ENCODE measurements at places on chromosomes 2 and 18. TPM values are rescaled to one million over a fixed set of nuclear protein-coding genes. Genes with fewer than 3 reads are reported as not detected.

RAPGEF4 gene
- 1.2 TPM for total RNA-seq

DNA sequence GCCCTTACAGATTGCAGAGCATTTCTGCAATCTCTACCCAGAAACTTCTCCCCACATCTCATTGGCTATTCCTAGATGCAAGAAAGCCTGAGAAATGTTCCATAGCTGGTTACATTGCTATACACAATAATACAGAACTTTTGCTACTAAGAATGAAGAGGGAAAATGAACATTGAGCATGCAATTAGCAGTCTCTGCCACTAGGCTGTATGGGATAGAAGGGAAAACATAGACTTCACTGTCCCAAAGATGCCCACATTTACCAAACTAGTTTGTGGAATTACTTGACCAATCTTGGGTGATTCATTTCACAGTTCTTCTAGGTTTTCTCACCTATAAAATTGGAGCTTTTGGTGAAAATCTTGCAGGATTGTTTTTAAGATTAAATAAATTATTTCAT is 265.7 kb upstream of the NT5C1B start:
- H3K4me1 ChIP-seq, result no peaks in the 10 kb centered on the region
- H3K27ac ChIP-seq, result no peak overlapping the region

DNA sequence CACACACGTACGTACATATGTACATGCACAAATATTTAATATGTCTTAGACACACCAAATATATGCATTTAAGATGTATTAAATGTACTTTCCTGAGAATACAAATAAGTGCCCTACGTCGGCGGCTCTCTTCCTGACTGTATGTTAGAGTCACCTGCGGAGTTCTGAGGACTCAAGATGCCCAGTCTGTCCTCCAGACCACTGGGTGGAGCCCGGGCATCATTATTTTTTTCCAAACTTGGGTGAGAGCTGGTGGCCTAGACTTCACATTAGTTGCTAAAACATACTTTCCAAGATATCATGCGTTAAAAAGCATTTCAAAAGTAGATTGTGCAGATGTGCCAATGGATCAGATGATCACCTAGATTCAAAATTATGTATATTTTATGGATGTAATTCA is 2.9 kb downstream of the IL18R1 start:
- no peak overlapping the region for H3K4me3 ChIP-seq
- no peak overlapping the region for H3K27ac ChIP-seq
- no peaks in the 10 kb centered on the region for H3K36me3 ChIP-seq
- H3K27me3 ChIP-seq, result peaks cover 7% of the 10 kb centered on the region

DNA sequence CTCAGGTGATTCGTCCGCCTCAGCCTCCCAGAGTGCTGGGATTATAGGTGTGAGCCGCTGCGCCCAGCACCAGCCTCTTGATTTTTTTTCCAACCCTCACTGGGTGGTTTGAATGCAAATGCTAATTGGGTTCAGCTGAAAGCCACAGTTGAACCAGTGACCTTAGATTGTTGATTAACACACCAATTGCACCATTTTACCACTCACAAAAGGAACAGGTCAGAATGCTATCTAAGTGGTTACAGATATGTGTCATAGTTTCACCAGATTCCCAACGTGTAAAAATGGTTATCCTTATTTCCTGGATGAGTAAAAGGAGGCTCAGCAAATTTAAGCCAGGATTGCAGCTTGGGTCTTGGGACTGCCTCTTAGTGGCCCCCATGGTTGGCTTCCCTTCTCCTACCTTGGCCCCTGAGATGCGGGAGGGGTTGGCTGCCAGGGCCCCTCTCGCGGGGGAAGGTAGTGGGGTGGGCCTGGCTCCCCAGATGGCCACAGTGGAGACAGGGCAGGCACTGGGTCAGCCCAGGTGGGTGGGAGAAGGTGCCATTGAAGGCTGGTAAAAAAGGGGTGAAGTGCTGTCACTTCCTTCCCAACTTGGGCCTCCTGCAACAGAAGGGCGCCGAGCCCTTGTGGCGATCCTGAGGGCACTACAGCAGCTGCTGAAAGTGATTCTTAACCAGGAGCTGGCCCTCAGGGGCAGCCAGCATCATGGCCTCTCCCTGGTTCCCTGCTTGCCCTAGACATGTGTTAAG is 164.9 kb upstream of the HAAO start:
- H3K27ac ChIP-seq, result peak overlapping the region; percentile 97
- H3K4me1 ChIP-seq, result peaks cover 68% of the 10 kb centered on the region

- no peaks in the 10 kb centered on the region for H3K36me3 ChIP-seq
- no peaks in the 10 kb centered on the region for H3K27me3 ChIP-seq
- H3K4me3 ChIP-seq, result no peak overlapping the region
Observed at GRCh38 chr2:160381425-160381951, 112.1 kb downstream of the RBMS1 start.

GRCh38 chr2:163812926-163813520 is 77.2 kb upstream of the FIGN start:
- H3K27ac ChIP-seq, result no peak overlapping the region
- peaks cover 2% of the 10 kb centered on the region for H3K27me3 ChIP-seq
- H3K36me3 ChIP-seq, result no peaks in the 10 kb centered on the region
- H3K4me1 ChIP-seq, result no peaks in the 10 kb centered on the region
- no peak overlapping the region for H3K4me3 ChIP-seq

GRCh38 chr18:61850756-61851155 is 42.1 kb downstream of the RNF152 start:
- H3K36me3 ChIP-seq, result no peaks in the 10 kb centered on the region
- no peak overlapping the region for H3K27ac ChIP-seq
- no peaks in the 10 kb centered on the region for H3K4me1 ChIP-seq
- no peak overlapping the region for H3K4me3 ChIP-seq

DNA sequence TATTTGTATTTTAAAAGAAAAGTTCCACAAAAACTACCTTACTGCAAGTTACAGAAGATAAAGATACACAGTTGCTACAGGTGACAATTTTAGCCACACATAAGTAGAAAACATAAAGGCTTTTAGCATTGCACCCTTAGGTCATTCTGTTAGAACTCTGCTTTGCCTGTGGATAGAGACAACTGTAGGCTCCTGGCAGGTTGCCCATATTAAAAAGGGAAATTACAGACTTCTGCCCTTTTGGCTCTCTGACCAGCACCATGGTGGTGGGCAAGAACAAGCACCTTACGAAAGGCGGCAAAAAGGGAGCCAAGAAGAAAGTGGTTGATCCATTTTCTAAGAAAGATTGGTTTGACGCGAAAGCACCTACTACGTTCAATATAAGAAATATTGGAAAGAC is 223.3 kb downstream of the MC4R start:
- H3K27ac ChIP-seq, result no peak overlapping the region
- no peaks in the 10 kb centered on the region for H3K36me3 ChIP-seq
- H3K27me3 ChIP-seq, result no peaks in the 10 kb centered on the region
- peaks cover under 1% of the 10 kb centered on the region for H3K4me1 ChIP-seq

TSPYL6 gene
- total RNA-seq, result 0.04 TPM

- DNase-seq, result no peak
- no peak overlapping the region for H3K27ac ChIP-seq
- no peaks in the 10 kb centered on the region for H3K36me3 ChIP-seq
- H3K4me1 ChIP-seq, result no peaks in the 10 kb centered on the region
Observed at GRCh38 chr18:41593171-41593675, 361.8 kb upstream of the PIK3C3 start.

DNA sequence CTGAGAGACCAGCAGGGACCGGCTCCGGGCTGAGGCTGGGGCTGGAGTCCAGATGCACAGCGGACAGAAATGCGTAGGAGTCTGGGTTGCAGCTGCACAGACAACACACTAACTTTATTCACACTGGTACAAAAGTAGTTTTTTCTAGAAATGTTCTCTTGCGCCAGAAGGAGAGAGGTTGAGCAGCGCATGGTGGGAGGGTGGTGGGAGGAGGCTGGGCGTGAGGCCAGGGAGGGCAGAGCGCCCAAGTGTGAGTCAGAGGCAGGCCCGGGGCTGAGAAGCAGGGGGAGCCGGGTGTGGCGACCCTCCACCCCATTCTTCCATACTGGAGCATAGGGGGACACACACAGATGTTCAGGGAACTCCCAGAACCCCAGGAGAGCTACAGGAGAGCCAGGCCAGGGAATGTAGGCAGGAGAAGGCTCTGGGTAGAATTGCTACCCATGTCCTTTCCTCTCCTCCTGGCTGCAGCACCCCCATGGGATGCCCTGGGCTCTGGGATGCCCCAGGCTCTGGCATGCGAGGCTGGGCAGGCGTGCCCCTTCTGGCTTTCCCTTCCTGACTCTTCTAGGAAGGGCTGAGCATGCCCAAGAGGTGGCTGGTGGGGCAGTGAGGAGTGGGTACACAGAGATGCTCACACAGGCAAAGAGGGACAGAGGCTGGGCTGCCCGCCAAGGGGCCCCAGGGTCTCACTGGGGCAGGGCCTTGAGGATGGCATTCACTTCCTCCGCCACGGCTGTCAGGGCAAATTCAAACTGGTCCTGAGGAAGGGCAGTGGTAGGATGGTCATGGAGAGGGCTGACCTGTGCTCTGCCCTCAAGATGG is 10.6 kb downstream of the DNAJB2 start:
- H3K27me3 ChIP-seq, result no peaks in the 10 kb centered on the region
- no peak overlapping the region for H3K4me3 ChIP-seq
- H3K27ac ChIP-seq, result peak overlapping the region; percentile 90
- DNase-seq, result peak; percentile 96
- peaks cover 54% of the 10 kb centered on the region for H3K4me1 ChIP-seq
- peaks cover 18% of the 10 kb centered on the region for H3K36me3 ChIP-seq

- H3K27ac ChIP-seq, result no peak overlapping the region
- no peaks in the 10 kb centered on the region for H3K4me1 ChIP-seq
- H3K27me3 ChIP-seq, result no peaks in the 10 kb centered on the region
- no peak for DNase-seq
- H3K36me3 ChIP-seq, result no peaks in the 10 kb centered on the region
- no peak overlapping the region for H3K4me3 ChIP-seq
Observed at GRCh38 chr2:240722796-240723735, 31.4 kb downstream of the AQP12A start.

DNA sequence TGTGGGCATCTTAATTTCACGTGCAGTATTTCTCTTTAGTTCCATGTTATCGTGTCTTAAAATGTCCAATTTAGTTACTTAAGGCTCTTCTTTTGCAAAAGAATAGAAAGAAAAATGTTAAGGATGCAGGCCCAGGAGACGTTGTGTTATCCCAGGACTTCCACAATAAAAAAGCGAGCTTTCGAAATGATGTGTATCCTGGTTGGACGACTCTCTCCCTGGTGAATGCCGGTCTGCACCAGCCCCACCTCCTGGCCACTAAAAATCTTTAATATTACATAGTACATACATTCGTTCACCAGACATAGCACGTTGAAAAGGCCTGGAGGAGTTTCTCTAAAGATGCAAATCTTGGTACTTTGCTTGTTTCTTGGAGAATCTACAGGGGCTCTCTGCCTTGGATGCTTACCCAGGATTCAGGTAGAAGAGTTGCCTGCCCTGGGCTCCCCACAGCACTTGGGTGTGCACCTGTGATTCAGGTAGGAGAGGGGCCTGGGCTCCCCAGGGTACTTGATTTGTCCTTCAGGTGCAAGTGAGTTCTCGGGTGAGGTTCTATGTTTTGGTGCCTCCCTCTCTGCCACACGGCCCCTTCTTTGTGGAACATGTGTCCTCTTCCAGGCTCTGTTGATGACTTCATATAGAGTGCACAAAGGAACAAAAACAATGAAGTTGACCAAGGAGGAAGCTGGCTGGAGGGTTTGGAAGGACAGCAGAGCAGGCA is 26.6 kb downstream of the TWIST2 start:
- no peak overlapping the region for H3K4me3 ChIP-seq
- peaks cover 4% of the 10 kb centered on the region for H3K27me3 ChIP-seq
- DNase-seq, result peak; percentile 73
- H3K36me3 ChIP-seq, result no peaks in the 10 kb centered on the region
- H3K4me1 ChIP-seq, result peaks cover 2% of the 10 kb centered on the region

GRCh38 chr2:127347734-127348392 is 39.9 kb downstream of the MAP3K2 start:
- H3K27ac ChIP-seq, result no peak overlapping the region
- no peak overlapping the region for H3K4me3 ChIP-seq
- H3K36me3 ChIP-seq, result no peaks in the 10 kb centered on the region
- no peak for DNase-seq

GRCh38 chr18:9535430-9535991 is 60.2 kb downstream of the RALBP1 start:
- peaks cover 2% of the 10 kb centered on the region for H3K4me1 ChIP-seq
- H3K27ac ChIP-seq, result peak overlapping the region; percentile 76
- H3K4me3 ChIP-seq, result no peak overlapping the region

SDC1 gene
- 8.4 TPM for total RNA-seq

GRCh38 chr2:28366496-28367282 is 26.0 kb upstream of the FOSL2 start:
- no peak for DNase-seq
- no peaks in the 10 kb centered on the region for H3K27me3 ChIP-seq
- H3K36me3 ChIP-seq, result no peaks in the 10 kb centered on the region
- no peak overlapping the region for H3K4me3 ChIP-seq

DNA sequence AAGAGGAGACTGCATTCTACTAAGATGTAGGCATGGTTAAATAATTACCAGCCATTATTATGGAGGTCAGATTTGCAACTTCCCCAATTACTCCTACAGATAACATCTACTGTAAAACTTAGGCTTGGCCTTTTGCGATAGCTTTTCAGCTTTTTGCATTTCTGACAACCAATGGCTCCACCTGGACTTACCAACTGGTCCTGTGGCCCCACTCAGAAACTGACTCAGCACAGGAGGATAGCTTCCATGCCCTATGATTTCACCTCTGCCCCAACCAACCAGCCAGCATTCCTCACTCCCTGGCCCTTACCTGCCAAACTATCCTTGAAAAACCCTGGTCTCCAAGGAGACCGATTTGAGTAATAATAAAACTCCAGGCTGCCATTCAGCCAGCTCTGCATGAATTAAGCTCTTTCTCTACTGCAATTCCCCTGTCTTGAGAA is 28.2 kb downstream of the TUBB6 start:
- no peaks in the 10 kb centered on the region for H3K27me3 ChIP-seq
- no peaks in the 10 kb centered on the region for H3K4me1 ChIP-seq
- no peak for DNase-seq
- no peak overlapping the region for H3K27ac ChIP-seq

DNA sequence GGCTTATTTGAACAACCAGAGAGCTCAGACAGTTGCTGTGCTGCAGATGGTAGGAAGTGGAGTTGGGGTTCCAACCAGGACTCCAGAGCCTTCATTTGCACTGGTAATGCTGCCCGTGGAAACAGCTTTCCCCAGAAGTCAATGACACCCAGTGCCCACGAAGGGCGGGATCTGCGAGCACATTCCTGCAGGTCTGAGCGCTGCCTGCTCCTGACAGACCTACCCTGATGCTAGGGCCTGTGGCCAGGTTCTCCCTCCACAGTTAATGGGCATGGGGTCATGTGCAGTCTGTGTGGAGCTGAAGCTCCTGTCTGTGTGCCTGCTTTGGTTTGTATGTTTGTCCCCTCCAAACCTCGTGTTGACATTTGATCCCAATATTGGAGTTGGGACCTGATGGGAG is 299.0 kb upstream of the HS6ST1 start:
- no peaks in the 10 kb centered on the region for H3K27me3 ChIP-seq
- DNase-seq, result no peak
- H3K27ac ChIP-seq, result no peak overlapping the region
- H3K4me3 ChIP-seq, result no peak overlapping the region
- no peaks in the 10 kb centered on the region for H3K4me1 ChIP-seq

GRCh38 chr18:52283927-52284326 is 56.1 kb upstream of the DCC start:
- no peak for DNase-seq
- no peaks in the 10 kb centered on the region for H3K27me3 ChIP-seq
- no peak overlapping the region for H3K4me3 ChIP-seq
- H3K4me1 ChIP-seq, result no peaks in the 10 kb centered on the region
- no peak overlapping the region for H3K27ac ChIP-seq
- H3K36me3 ChIP-seq, result no peaks in the 10 kb centered on the region

EDAR gene
- 0.04 TPM for total RNA-seq

- H3K4me1 ChIP-seq, result no peaks in the 10 kb centered on the region
- H3K4me3 ChIP-seq, result no peak overlapping the region
- DNase-seq, result no peak
- H3K36me3 ChIP-seq, result no peaks in the 10 kb centered on the region
- peaks cover 2% of the 10 kb centered on the region for H3K27me3 ChIP-seq
- H3K27ac ChIP-seq, result no peak overlapping the region
Observed at GRCh38 chr18:50135903-50136302, 59.0 kb downstream of the MYO5B start.

GREB1L gene
- 7.2 TPM for total RNA-seq
